NCI-H524 (cell line): ENCODE measurements at places on chromosomes 1 and 21.
A peak's percentile ranks its signal among the peaks of the same experiment; 100 is the strongest.

GRCh38 chr1:235265900-235266299, 62.1 kb downstream of the ARID4B start:
- no peak for DNase-seq

DNA sequence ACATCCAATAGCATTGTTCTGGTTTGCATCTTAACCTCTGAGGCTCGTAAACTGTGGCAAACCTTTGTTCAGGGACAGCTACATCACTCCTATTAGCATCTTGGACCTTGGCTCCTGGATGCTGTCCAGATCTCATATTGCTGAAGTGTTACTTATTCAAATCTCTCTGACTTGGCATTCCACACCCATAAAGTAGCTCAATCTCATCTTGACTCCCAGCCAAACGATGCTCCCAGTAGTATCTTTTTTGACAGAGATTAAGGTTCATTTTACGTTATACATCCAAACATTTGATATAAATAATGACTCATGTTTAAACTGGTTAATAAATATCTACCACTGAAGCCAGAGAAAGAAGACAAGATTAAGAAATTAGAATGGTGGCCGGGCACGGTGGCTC, 4.4 kb upstream of the FLVCR1 start:
- DNase-seq = no peak

DNA sequence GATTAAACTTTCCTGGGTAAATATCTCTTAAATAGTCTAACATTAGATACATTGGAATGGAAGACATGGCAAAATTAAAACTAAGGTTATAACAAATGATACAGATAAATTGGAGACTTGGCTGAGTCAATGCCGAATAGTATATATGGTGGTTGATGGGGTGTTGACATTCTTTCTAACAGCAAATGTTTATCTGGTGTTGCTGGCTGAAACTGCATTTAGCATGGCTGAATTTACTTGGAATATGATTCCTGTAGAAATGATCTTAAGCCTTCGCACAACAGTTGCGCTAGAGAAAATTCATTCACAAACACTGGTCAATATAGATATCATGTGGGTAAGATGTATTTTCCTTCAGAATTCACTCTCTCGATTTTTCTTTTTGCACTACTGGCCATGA, 646.0 kb upstream of the CXADR start:
- no peak for DNase-seq

DNA sequence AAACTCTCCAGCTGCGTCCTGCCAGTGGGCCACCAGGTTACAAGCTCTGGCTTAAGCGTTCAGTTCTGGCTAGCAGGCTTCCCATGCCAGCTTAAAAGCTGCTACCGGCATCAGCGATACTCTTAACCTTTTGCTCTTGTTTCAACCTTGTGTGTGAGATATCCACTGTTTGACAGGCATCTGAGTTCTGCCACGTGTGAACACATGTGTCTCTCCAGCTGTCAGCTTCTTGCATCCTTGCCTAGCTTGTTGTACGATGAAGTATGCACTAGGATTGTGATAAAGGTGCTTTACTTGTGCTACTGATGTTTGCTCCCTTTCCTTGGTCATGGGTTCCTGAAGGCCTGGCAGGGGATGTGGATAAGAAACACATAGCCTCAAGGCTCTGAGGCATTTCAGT, 201.6 kb downstream of the PRDM2 start:
- no peak for DNase-seq

DNA sequence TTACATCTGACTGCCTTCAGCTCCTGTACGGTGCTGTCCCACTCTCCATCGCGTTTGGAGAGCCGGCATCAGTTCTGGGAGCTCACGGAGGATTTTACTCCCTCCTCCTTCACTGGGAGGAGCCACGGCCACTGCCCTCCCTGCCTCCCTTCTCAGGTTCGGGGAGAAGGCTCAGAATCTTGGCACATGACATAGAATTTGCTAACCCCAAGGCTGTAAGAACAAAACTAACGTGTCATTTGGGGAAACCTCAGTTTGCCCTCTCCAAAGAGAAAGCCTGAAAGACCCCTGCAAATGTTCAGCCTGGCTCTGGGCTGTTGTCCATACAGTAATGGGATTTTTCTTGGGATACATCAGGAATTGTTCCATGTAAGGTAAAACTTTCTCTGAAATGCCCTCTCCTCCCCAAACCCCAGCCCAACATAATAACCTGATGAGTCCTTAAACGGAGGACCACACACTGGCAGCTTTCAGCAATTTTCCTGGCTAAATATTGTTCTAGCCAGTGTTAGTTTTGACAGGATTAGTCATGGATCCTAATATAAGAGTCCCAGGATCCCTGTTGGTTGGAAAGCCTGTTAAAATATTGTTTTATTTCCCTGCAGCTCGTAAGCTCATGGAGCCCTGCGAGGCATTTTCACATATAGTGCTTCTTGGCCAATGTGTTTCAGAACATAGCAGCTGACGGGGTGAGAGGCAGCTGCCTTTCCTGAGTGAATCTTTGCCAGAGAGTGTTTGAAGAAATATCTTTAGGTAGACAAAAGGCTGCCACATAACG, 98.8 kb downstream of the RHOU start:
- DNase-seq = no peak

DNA sequence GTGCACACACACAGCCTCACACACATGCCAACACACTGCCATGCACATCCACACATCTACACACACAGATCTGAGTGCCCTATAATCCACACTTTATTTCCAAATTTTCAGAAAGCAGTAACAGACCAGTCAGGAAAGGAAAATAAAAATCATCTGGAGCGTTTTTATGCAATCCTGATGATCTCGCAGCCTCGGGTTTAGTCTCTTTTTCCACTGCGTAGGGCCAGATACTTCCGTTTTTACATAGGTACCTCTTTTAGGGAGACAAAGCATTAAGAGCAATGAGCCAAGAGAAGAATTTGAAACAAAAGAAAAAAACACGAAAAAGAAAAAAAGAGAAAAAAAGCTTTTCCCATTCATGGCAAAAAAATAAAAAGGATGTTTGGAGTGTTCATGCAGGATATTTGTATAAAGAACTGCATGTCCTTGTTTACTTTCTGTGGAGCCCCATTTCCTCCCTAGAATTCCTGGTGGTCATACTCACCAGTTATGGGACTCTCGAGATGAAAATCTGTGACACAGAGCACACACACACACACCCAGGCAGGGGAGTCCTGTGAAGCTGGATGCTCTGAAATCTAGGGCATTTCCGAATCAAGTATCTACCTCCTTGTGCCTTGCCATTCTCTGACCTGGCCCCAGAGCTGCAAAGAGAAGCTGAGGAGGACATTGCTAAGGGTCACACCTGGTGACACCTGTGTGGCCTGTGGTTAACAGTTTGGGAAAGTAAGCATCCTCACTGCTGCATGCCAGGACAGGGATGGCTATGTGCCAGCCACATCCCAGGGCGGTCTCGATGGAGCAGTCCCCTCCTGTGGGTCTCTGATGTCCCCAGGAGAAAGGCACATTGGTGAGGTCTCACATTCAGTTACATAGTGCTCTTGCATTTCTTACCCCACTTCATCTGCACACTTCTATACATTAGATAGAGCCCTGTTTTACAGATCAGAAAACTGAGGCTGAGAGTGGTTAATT, 83.6 kb downstream of the RUNX1 start:
- DNase-seq = no peak

DNA sequence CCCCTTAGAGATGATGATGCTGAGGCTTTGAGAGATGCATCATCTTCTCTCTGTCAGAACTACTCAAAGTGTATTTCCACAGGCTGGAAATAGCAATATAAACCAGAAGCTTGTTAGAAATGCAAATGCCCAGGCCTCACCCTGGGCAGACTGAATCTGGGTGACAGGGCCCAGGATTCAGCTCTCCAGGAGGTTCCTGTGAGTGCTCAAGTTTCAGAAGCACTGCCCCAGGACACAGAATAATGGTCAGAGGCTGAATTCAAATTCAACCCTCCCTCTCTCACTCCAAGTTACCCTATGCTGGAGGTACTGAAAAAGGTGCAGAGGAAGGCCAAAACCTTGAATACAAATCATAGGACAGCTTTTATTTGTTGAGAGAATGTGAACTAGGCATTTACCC, 98.5 kb upstream of the NGF start:
- DNase-seq = no peak

DNA sequence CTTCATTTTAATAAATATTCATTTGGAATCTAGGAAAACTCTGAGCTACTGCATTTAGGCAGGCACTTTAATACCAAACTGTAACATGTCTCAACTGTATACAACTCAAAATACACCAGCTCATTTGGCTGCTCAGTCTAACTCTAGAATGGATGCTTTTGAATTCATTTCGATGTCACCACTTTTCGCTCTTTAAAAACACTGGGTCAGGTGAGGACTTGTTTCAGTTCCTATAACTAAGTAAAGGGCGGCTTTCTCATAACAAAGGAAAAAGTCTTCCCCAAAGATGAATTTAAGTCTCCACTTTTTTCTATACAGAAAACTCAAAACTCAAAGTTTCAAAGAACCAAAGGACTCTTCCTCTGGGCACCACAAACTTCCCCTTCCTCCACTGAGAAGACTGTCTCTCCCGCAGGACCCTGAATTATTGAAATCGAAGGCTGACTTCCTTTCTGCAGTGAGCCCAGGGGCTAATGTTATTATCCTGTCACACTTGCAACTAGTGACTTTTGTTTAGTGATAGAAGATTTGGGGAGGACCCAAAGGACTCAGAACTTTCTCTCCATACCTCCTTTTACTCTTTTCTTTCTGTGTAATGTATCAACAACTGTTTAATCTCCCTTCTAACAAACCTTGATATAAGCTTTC, 9.7 kb upstream of the DHX9 start:
- DNase-seq = no peak

- DNase-seq = no peak
Observed at GRCh38 chr21:31905503-31906451, 33.0 kb downstream of the HUNK start.

- no peak for DNase-seq
Observed at GRCh38 chr1:157335056-157335455, 196.9 kb upstream of the ETV3 start.

- DNase-seq = no peak
Observed at GRCh38 chr1:21312407-21312992, 22.2 kb upstream of the ECE1 start.

DNA sequence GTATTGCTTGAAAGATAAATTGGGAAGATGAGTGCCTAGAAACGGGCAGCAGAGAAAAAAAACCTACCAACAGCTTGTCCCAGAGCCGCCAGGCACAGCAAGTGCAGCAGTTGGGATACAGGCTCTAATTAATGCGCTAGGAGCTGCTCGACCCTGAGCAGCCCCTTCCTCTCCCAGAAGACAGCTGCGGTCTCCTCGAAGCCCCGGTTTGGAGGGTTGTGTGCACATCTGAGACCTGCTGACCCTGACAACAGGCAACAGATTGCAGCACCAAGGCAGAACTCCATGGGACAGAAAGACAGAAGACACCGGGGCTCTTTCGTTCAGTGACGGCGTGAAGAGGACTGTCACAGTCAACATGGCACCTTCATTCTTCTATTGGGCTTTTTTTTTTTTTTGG, 101.4 kb downstream of the TSEN15 start:
- DNase-seq = peak; percentile 71

GRCh38 chr1:38741341-38741740, 118.2 kb downstream of the RRAGC start:
- no peak for DNase-seq

DNA sequence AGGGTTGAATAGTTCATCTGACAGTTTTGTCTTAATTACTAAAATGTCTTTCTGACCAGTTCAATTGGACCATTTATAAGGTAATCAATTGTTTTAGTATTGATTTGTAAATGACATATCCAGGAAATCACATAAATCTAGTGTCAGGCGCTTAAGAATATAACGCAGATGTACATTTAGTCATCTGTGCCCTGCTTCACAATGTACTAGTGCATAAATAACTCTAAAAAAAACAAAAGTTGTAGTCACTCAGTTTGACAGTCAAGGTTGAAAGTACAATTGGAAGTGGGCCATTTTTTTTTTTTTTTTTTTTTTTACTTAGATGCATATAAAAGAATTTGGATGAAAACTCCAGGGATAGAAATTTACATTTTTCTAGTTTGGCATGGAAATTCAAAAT, 490.4 kb downstream of the PTPRC start:
- no peak for DNase-seq

GRCh38 chr1:92038695-92039346, 9.0 kb downstream of the EPHX4 start:
- DNase-seq = no peak

DNA sequence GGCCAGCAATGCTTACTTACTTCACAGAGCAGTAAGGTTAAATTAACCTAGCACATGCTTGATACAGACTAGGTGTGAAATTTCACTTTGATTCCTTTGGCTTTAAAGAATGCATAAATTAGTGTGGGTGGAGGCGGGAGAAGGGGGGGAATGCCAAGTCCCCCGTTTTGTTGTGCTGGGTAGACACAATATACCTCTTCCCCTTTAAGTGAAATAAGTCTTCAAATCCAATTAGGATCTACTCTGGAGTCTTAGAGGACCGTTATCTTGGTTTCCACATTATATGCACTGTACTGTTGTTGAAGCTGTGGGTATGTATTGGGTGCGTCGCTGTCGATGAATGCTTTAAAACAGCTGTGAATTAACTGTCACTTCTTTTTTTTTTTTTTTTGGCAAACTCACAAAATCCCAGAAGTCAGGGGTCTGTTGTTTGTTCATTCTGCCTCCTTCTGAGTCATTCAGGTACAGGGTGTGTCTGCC, 1.6 kb upstream of the S1PR1 start:
- no peak for DNase-seq

DNA sequence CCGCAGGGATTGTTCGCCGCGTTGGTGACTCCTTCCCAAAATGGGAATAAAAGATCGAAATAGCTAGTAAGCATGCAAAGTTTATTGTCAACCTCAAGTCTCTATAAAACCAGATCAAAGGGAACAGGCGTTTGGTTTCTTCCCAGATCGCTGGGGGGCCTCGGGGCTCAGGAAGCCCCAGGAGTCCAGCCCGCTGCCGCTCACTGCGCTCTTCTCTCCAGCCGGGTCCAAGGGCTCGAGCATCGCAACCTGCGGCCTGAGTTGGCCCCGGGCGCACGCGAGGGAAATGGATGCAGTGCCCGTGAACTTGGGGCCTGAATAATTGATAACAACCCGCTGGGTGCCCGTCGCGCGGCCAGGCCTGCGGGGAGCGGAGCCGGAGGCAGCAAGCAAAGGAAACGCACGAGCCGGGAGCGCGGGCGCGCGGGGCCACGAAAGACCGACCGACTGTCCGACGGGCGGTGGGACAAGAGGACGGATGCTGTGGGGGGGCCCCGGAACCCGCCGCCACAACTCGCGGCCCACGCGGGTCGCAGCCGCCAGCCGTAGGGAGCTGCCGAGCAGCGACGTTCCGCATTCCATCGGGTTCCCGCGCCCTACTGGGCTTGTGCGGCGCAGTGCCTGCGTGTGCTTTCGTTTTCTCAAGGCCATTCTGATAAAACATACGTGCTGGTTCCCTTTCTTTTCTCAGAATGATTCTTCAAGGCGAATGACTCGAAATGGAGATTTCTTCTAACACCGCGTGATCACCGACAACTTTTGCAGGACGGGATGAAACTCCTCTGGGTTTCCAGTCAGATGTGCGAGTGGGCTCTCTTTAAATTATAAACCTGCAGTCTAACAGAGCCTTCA, 14.0 kb upstream of the ALX3 start:
- no peak for DNase-seq

- DNase-seq = no peak
Observed at GRCh38 chr1:204777591-204777990, 92.1 kb upstream of the LRRN2 start.

GRCh38 chr1:87330885-87331364, 2.2 kb downstream of the LMO4 start:
- no peak for DNase-seq

GRCh38 chr1:61370177-61370912, 288.0 kb downstream of the NFIA start:
- DNase-seq = peak; percentile 52
